ENCODE measurements at places on chromosomes 7 and 10. TPM values are rescaled to one million over a fixed set of nuclear protein-coding genes. Genes with fewer than 3 reads are reported as not detected.
A peak's percentile ranks its signal among the peaks of the same experiment; 100 is the strongest.

The IFIT1B gene
- not detected for total RNA-seq

The ASZ1 gene
- total RNA-seq, result not detected

The COL28A1 gene
- 0.16 TPM for total RNA-seq

The LRRC18 gene
- total RNA-seq, result not detected

The KCNMA1 gene
- 1.0 TPM for total RNA-seq

The ACSM6 gene
- total RNA-seq, result not detected

The CLEC5A gene
- not detected for total RNA-seq

GRCh38 chr10:48779546-48780152, 95.0 kb downstream of the WDFY4 start:
- no peaks in the 10 kb centered on the region for H3K36me3 ChIP-seq
- H3K27ac ChIP-seq, result no peak overlapping the region
- no peak for DNase-seq
- H3K27me3 ChIP-seq, result no peaks in the 10 kb centered on the region
- no peaks in the 10 kb centered on the region for H3K4me1 ChIP-seq
- H3K4me3 ChIP-seq, result no peak overlapping the region

GRCh38 chr10:57186201-57186600, 825.1 kb upstream of the ZWINT start:
- no peaks in the 10 kb centered on the region for H3K4me1 ChIP-seq
- H3K4me3 ChIP-seq, result no peak overlapping the region
- DNase-seq, result no peak
- no peak overlapping the region for H3K27ac ChIP-seq
- H3K27me3 ChIP-seq, result no peaks in the 10 kb centered on the region

GRCh38 chr10:63156236-63156635, 23.1 kb downstream of the NRBF2 start:
- H3K4me3 ChIP-seq, result no peak overlapping the region
- no peak for DNase-seq
- H3K36me3 ChIP-seq, result no peaks in the 10 kb centered on the region

DNA sequence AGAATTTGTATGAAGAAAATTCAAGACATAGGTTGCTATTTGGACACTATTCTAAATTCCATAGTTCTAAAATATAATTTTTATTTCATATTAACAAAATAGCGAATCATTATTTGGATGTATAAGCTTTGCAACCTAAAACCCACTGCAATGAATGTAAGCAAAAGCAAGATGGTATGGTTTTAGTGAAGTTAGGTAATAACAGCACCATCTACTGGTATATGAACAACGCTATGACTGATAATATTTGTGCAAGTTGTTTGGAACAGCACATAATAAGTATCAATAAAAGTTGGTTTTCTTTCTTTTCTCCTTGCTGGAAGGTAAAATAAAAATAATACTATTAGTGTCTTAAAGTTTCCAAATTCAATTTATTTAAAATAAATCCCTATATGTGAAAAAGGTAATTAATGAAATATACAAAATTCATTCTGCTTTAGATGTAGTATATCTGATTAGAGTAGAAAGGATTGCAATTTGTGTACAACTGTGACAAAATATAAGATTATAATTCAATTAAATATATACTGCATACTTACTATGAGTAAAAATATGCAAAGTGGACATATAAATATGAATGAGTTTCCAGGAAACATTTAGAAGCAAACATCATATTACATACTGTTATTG, 79.0 kb upstream of the LSM8 start:
- no peaks in the 10 kb centered on the region for H3K36me3 ChIP-seq
- no peak overlapping the region for H3K27ac ChIP-seq
- no peaks in the 10 kb centered on the region for H3K27me3 ChIP-seq
- H3K4me1 ChIP-seq, result no peaks in the 10 kb centered on the region
- no peak overlapping the region for H3K4me3 ChIP-seq

GRCh38 chr7:28165961-28166955, 14.3 kb downstream of the JAZF1 start:
- H3K27ac ChIP-seq, result no peak overlapping the region
- H3K4me3 ChIP-seq, result no peak overlapping the region
- no peak for DNase-seq
- H3K4me1 ChIP-seq, result peaks cover 18% of the 10 kb centered on the region
- no peaks in the 10 kb centered on the region for H3K36me3 ChIP-seq

DNA sequence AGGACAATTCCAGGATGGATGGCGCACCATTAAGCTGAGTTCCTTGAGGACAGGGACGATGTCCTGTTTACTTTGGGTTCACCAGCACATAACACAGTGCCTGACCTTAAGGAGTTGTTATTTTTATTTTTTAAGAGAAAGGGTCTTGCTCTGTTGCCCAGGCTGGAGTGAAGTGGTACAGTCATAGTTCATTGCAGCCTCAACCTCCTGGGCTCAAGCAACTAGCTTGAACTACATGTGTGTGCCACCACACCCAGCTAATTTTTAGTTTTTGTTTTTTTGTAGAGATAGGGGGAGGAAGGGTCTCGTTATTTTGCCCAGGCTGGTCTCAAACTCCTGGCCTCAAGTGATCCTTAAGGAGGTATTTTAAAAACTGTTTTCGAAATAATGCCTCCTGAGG, 1.7 kb upstream of the CALU start:
- H3K4me3 ChIP-seq, result no peak overlapping the region
- H3K36me3 ChIP-seq, result peaks cover 4% of the 10 kb centered on the region
- peaks cover 36% of the 10 kb centered on the region for H3K4me1 ChIP-seq
- no peak for DNase-seq
- H3K27me3 ChIP-seq, result no peaks in the 10 kb centered on the region

GRCh38 chr10:43960981-43961380, 312.3 kb upstream of the ZNF32 start:
- H3K36me3 ChIP-seq, result no peaks in the 10 kb centered on the region
- H3K4me1 ChIP-seq, result peaks cover 6% of the 10 kb centered on the region
- no peak for DNase-seq
- H3K27ac ChIP-seq, result no peak overlapping the region

DNA sequence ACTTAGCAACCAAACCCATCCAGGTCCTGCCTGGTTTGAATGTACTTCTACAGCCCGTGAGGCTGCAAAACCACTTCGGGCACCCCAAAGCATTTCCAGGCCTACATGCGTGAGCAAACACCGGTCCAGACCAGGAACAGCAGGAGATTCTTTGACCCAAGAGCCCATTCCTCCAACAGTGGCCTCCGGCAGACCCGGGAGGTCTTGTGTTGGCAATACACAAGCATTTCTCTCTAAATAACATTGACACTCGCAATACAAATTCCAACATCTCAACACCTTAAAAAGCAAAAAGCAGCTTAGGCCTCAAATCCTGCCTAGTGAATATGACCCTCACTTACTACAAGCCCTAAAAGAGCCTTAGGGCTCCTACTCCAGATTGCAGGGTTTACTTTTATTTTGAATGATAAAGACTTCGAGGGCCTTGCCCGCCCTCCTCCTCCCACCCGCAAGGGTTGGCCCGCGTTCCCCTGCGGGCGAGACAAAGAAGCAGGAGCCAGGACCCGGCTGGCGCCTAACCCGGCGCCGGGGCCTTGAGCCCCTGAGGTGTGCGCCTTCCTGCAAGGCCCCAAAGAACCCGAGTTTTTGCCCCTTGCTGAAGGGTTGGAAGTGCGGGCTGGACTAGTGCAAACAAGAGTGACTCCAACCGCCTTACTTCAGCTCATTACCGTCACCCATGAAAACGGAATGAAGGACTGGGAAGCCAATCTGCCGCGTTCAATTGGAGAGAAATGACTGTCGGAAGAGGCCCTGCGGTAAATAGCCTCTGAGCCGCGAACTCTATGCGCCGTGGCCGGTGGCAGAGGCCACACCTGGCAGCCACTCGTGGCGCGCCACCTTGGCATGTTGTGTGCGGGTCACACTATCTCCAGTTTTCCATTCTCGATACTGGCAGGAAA, 3.4 kb upstream of the DLX6 start:
- peaks cover 23% of the 10 kb centered on the region for H3K4me1 ChIP-seq
- no peak for DNase-seq
- H3K36me3 ChIP-seq, result peaks cover 1% of the 10 kb centered on the region
- peaks cover 72% of the 10 kb centered on the region for H3K27me3 ChIP-seq
- H3K4me3 ChIP-seq, result no peak overlapping the region
- H3K27ac ChIP-seq, result no peak overlapping the region

DNA sequence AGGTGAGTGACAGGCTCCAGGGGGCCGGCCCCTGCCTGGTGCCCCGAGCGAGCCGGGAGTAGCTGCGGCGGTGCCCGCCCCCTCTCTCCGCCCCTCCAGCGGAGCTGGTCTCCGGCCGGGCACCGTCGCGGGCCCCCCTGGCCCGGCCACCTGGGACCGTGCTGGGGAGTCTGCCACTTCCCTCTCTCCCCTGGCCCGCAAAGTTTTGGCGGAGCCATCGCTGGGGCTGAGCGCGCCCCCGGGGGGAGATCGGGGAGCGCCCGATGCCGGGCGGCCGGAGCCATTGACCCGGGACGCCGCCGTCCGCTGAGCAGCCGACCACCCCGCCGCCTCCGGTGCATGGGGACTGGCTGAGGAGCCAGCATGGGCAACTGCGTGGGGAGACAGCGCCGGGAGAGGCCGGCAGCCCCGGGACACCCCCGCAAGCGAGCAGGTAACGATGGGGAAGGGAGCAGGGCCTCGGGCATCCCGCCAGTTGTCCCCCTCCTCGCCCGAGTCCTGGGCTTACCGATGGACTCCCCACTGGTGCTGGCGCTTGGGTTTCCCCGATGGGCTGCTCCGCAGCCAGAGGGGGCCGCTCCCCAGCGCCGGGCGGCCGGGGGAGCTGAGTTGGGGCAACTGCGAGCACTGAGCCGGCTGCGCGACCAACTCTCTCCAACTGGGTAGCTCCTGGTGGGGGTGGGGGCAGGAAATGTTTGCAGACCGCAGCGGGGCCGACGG, at the start of gene UBTD1:
Gene UBTD1 (plus strand): TSS at position 84 of the 720 bp plus-strand sequence. CDS start 280 bp downstream, at position 364.
- peak; percentile 44 for DNase-seq
- peak within 1 kb of the TSS; percentile 79 for H3K4me3 ChIP-seq
- H3K27me3 ChIP-seq, result peaks cover 25% of the 10 kb centered on the region
- H3K27ac ChIP-seq, result peak within 1 kb of the TSS; percentile 87
- H3K4me1 ChIP-seq, result peaks cover 37% of the 10 kb centered on the region

DNA sequence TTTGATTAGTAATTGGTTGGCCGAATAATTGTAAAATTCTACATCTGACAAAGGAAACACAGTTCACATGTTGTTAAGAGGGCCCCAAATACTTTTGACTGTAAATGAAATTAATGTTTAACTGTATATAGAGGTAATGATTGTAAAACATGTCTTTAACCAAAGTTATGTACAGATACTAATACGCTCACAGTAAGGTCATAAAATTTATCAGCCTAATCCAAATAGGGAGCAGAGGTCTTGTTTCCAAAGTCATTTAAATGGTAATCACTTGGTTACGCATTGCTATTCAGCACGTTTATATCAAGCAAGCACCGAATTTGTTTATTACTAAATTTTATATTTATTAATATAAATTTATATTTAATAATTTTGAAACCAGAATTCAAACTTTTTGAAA, 1.4 kb downstream of the PHYHIPL start:
- no peak for DNase-seq
- H3K27me3 ChIP-seq, result peaks cover 15% of the 10 kb centered on the region
- H3K4me1 ChIP-seq, result no peaks in the 10 kb centered on the region

- no peak overlapping the region for H3K27ac ChIP-seq
- no peak overlapping the region for H3K4me3 ChIP-seq
- DNase-seq, result no peak
- no peaks in the 10 kb centered on the region for H3K27me3 ChIP-seq
- H3K36me3 ChIP-seq, result no peaks in the 10 kb centered on the region
- no peaks in the 10 kb centered on the region for H3K4me1 ChIP-seq
Observed at GRCh38 chr7:70997261-70997660, 134.7 kb upstream of the GALNT17 start.

GRCh38 chr10:1939016-1939415, 201.7 kb upstream of the ADARB2 start:
- H3K27me3 ChIP-seq, result no peaks in the 10 kb centered on the region
- peaks cover 29% of the 10 kb centered on the region for H3K4me1 ChIP-seq
- H3K4me3 ChIP-seq, result peak overlapping the region; percentile 72
- peak overlapping the region; percentile 26 for H3K27ac ChIP-seq

- no peak overlapping the region for H3K4me3 ChIP-seq
- no peaks in the 10 kb centered on the region for H3K4me1 ChIP-seq
- no peak for DNase-seq
- peaks cover 6% of the 10 kb centered on the region for H3K27me3 ChIP-seq
- no peak overlapping the region for H3K27ac ChIP-seq
Observed at GRCh38 chr10:94025806-94026205, 32.1 kb downstream of the PLCE1 start.

GRCh38 chr7:18831419-18831818, 286.0 kb downstream of the TWIST1 start:
- H3K4me3 ChIP-seq, result no peak overlapping the region
- DNase-seq, result no peak
- no peaks in the 10 kb centered on the region for H3K36me3 ChIP-seq
- H3K4me1 ChIP-seq, result no peaks in the 10 kb centered on the region
- no peak overlapping the region for H3K27ac ChIP-seq

DNA sequence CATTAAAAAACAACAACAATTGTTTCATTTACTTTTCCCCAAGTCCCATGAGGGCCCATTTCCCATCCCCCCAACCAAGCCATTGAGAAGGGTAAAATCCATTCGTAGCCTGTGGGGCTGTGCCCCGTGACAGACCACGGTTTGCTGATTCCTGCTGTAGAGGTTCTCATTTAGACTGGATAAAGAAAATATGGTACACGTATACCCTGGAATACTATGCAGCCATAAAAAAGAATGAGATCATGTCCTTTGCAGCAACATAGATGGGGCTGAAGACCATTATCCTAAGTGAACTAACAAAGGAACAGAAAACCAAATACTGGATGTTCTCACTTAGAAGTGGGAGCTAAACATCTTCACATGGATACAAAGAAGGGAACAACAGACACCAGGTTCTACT, 44.9 kb downstream of the ZNF783 start:
- no peak overlapping the region for H3K4me3 ChIP-seq
- no peak for DNase-seq
- peaks cover 4% of the 10 kb centered on the region for H3K36me3 ChIP-seq
- no peaks in the 10 kb centered on the region for H3K4me1 ChIP-seq
- peaks cover 8% of the 10 kb centered on the region for H3K27me3 ChIP-seq
